T-helper 1 cell (primary cell): ENCODE measurements at places on chromosomes 13 and 19.

- DNase-seq: no peak
Measured at GRCh38 chr19:46303322-46303690, 6.5 kb downstream of the HIF3A start.

GRCh38 chr19:29807178-29807577 is 4.6 kb upstream of the CCNE1 start:
- no peak for DNase-seq

- DNase-seq: no peak
Measured at GRCh38 chr13:46961719-46962118, 64.9 kb upstream of the HTR2A start.

GRCh38 chr13:27830010-27830409 is 37.7 kb downstream of the GSX1 start:
- DNase-seq: peak; percentile 48

DNA sequence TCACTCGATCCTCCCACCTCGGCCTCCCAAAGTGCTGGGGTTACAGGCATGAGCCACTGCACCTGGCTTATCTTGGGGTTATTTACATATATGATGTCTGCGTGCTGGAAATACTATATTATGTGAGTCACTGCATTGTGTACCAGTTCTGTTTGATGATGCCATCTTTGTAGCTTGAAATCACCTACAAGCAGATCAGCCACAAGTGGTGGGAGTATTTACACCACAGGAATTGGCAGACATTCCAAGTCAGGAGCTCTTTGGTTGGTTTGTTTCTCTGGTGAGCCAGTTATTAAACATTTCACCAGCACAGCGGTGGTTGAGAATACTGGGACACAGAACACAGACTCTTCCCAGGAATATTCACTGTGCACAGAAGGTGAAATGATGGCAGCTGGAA is 4.5 kb upstream of the TIMM44 start:
- DNase-seq: no peak

DNA sequence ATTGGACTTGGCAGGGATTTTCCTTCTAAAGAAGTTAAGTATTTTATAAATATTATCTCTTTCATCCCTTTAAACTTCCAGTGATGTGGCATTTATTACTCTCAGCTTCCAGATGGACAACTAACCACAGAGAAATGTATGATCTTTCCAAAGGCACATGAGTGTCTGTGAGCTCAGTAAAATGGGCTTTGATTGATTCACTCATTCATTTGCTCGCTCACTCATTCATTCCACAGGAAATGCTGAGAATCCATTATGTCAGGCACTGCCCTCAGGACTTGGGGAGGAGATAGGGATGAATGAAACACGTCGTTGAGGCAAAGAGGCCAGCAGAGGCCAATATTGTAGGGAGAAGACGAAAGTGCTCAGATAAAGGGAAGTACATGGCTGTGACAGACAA is 359.3 kb downstream of the EFNB2 start:
- DNase-seq: no peak

DNA sequence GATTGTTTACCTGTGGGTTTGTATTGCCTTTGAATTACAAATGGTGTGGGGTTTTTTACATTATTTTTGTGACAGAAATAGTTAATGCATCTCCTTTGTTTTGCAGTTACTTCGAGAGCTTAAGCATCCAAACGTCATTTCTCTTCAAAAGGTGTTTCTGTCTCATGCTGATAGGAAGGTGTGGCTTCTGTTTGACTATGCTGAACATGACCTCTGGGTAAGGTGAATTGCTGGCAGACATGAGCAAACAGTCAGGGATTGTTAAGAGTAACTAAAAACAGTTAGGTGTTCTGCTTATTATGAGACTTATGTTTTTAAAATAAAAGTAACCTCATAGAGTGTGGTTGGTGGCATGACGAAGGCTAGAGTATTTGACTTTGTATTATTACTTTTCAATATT is 95.0 kb downstream of the CDK8 start:
- DNase-seq: no peak

- no peak for DNase-seq
Measured at GRCh38 chr19:6752256-6753177, 13.0 kb downstream of the TRIP10 start.

DNA sequence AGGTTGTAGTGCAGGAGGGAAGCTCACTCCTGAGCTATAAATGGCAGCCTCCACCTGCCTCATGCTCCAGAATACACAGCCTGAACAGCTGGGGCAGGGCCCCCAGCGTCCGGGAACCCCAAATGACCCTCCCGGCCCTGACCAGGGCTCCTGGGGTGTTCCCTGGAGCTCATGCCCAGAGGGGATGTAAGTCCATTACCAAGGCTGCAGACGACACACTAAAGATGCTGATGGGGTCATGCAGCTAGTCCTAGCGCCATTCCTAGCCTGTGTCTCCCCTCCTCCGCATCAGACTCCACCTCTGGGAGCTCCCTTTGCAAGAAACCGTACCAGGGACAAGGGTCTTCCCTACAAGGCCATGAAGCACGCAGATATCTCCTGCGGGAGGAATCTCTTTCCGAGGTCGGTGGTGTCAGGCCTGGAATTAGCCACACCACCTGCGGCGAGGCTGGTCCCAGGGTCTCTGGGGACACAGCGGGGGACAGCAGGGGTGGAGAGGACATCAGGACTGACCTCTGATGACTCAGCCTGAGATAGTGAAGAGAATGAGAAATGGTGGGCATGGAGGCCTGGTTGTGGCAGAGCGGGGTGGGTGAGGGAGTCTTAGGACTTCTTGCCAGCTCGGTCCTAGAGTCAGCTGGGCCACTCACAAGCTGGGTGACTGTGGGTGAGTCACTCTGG is 11.9 kb upstream of the TPM4 start:
- no peak for DNase-seq

- DNase-seq: no peak
Measured at GRCh38 chr13:98405107-98405571, 171.8 kb downstream of the STK24 start.

DNA sequence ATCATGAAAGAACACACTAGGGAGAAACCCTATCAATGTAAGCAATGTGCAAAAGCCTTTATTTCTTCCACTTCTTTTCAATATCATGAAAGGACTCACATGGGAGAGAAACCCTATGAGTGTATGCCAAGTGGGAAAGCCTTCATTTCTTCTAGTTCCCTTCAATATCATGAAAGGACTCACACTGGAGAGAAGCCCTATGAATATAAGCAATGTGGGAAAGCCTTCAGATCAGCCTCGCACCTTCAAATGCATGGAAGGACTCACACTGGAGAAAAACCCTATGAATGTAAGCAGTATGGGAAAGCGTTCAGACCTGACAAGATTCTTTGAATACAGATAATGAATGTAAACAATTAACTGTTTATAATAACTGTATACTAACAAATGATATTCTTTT is 15.0 kb upstream of the ZNF439 start:
- no peak for DNase-seq

DNA sequence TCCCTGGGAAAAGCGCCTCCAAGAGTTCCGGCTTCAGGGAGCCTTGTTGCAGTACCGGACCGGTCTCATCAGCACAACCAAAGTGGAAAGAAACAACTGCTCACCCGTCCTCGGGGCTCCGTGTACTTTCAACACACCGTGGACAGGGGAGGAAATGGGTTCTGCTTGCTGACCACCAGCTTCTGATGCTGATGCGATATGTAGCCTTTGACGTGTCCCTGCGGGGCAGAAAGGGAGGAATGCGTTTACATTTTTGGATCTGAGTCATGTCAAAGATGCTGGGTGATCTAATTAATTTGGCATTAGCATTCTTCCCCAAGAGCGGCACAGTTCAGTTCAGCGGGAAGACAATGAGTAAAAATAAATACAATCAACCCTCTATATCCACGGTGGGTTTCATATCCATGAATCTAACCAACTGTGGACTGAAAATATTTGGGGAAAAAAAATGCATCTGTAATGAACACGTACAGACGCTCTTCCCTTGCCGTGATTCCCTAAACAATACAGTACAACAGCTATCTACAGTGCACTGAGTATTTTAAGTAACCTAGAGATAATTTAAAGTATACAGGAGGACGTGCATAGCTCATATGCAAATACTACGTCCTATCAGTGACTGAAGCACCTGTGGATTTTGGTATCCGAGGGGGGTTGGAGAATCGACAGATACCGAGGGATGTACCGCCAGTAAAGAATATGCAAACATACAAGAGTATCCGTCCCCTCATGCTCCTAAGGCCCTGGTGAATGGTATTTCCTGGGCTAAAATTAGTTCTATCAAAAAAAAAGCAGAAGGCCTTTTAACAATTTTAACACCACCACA is 19.8 kb downstream of the PROZ start:
- no peak for DNase-seq

GRCh38 chr13:27794921-27795717 is 2.8 kb downstream of the GSX1 start:
- DNase-seq: no peak

DNA sequence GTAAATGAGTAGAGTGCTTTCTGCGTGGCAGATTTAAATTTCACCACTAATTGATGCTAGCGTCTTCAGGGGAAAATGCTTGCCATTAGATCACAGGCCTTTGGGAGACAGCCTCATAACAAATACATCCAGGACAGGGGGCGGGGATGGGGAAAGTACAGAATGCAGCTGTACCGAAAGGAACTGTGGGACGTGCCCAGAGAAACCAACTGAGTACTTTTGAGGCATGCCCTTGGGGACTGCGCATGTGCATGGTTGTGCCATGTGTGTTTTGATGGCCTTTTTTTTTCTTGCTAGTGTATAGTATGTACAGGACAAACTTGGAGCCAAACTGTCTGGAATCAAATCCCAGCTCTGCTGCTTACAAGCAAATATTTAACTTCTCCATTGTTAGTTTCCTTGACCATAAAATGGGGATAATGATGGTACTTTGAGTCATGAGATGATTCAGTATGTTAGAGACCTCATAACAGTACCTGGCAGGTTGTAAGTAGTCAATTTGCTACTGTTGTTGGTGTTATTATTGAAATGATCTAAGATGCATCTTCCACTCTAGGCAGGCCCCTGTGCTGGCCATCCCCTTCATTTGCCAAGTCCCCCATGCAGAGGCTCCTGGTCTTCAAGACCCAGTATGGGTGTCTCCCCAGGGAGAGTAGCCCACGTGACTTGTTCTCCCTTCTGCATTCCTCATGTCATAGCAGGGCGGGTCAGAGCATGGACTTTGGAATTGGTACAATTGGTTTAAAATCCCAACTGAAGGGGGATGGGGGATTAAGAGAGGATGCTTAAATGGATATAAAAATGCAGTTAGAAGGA is 68.3 kb upstream of the NPAS1 start:
- no peak for DNase-seq

DNA sequence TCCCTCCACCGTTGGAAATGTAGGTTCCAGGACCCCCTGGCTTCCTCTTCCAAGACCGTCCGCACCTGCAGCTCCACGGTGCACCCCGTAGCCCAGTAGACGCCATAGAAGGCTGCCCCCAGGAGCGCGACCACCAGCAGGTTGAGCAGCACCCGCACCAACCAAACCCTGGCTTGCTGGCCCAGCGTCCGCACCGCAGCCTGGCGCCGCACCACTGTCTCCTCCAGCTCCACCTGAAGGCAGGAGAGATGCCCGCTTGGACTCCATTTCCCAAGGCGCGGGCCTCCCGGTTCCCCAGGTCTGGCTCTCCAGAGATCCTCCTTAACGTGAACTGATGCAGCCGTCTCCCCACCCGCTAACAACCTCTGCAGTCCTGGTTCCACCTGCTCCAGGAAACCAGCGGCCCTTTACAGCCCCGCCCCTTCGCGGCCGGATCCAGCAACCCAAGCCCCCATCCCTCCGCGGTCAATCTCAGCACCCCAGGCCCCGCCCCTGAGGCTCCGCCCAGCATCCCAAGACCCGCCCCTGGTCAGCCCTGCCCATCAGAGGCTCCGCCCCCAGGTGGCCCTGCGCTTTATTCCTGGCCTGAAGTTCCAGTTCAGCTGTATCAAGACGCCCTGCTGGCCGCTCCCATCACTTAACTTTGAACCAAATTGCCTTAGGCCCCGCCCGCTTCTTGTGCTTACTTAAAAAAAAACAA is 5.0 kb upstream of the LENG1 start:
- DNase-seq: peak; percentile 80

- no peak for DNase-seq
Measured at GRCh38 chr19:55103190-55103589, 14.2 kb downstream of the PPP1R12C start.

- no peak for DNase-seq
Measured at GRCh38 chr13:62173958-62174357, 758.3 kb upstream of the PCDH20 start.

- peak; percentile 17 for DNase-seq
Measured at GRCh38 chr13:30865123-30866049, 40.7 kb upstream of the MEDAG start.

DNA sequence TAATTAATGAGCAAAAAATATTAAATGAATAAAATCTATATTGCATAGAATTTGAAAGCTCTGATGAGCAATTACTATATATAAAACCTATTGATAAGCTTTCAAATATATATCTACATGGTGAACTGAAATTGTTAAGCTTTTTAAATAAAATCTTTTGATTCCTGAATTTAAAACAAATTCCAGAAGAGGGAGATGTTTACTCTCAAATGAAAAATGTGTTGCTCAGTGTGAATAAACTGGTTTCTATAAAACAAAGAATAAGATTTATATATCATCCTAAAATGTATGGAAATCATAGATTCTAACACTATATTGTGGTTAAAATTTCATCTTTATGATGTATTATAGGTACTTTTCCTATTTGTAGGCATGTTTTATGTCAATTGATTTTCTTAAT is 171.5 kb upstream of the SLITRK6 start:
- DNase-seq: no peak

GRCh38 chr19:33685541-33685940 is 63.8 kb downstream of the CHST8 start:
- no peak for DNase-seq

DNA sequence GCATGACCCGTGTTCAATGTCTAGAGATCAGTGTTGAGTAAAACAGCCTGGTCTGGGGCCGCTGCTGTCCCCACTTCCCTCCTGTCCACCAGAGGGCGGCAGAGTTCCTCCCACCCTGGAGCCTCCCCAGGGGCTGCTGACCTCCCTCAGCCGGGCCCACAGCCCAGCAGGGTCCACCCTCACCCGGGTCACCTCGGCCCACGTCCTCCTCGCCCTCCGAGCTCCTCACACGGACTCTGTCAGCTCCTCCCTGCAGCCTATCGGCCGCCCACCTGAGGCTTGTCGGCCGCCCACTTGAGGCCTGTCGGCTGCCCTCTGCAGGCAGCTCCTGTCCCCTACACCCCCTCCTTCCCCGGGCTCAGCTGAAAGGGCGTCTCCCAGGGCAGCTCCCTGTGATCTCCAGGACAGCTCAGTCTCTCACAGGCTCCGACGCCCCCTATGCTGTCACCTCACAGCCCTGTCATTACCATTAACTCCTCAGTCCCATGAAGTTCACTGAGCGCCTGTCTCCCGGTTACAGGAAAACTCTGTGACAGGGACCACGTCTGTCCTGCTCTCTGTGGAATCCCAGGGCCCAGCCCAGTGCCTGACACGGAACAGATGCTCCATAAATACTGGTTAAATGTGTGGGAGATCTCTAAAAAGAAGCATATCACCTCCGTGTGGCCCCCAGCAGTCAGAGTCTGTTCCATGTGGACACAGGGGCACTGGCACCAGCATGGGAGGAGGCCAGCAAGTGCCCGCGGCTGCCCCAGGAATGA is 1.5 kb upstream of the CEACAM5 start:
- DNase-seq: peak; percentile 69

- DNase-seq: no peak
Measured at GRCh38 chr13:26949701-26950502, 189.3 kb upstream of the GPR12 start.

GRCh38 chr13:84978851-84979250 is 820.4 kb downstream of the SLITRK6 start:
- DNase-seq: no peak

- no peak for DNase-seq
Measured at GRCh38 chr13:77510156-77510555, 25.4 kb upstream of the SCEL start.
